T-helper 1 cell treated with Interleukin-12 subunit alpha and Interleukin-12 subunit beta and Interleukin-4 antibody, amounts not matched to agents 30 ng/mL and 1 ng/mL, for 36 hours (primary cell): ENCODE measurements at places on chromosomes 5 and 9. TPM values are rescaled to one million over a fixed set of nuclear protein-coding genes. Genes with fewer than 3 reads are reported as not detected.

The MEF2C gene
- total RNA-seq, result 0.22 and 0.32 TPM in 2 replicates

The LCP2 gene
- total RNA-seq, result 464 and 467 TPM in 2 replicates

The ST8SIA4 gene
- total RNA-seq, result 65.1 and 74.6 TPM in 2 replicates

The LMX1B gene
- total RNA-seq, result not detected in 2 replicates

The CMYA5 gene
- 0.20 and 0.29 TPM in 2 replicates for total RNA-seq

The NKD2 gene
- total RNA-seq, result 3.1 and 4.3 TPM in 2 replicates

The BAG1 gene
- total RNA-seq, result 55.4 and 58.6 TPM in 2 replicates

The ANGPTL2 gene
- 0.07 TPM in 1 of 2 replicates, not detected in the other for total RNA-seq

The NR6A1 gene
- 0.59 and 0.81 TPM in 2 replicates for total RNA-seq

The HAVCR2 gene
- 215 and 218 TPM in 2 replicates for total RNA-seq

The GABBR2 gene
- total RNA-seq, result not detected in 2 replicates

The SLC45A2 gene
- total RNA-seq, result 0.34 TPM in 1 of 2 replicates, not detected in the other

The FST gene
- not detected in 2 replicates for total RNA-seq

The NUTM2F gene
- not detected in 2 replicates for total RNA-seq
